ENCODE measurements at places on chromosomes 16 and 17.

- no peak for DNase-seq
- no peak overlapping the region for H3K27ac ChIP-seq
- H3K36me3 ChIP-seq = peaks cover 14% of the 10 kb centered on the region
- peaks cover 24% of the 10 kb centered on the region for H3K4me1 ChIP-seq
- no peaks in the 10 kb centered on the region for H3K27me3 ChIP-seq
Measured at GRCh38 chr16:13919330-13919682, 648 bp upstream of the ERCC4 start.

- no peaks in the 10 kb centered on the region for H3K36me3 ChIP-seq
- peak overlapping the region; percentile 92 for H3K4me3 ChIP-seq
- no peak for DNase-seq
Measured at GRCh38 chr17:41919165-41919817, 540 bp upstream of the ACLY start.

DNA sequence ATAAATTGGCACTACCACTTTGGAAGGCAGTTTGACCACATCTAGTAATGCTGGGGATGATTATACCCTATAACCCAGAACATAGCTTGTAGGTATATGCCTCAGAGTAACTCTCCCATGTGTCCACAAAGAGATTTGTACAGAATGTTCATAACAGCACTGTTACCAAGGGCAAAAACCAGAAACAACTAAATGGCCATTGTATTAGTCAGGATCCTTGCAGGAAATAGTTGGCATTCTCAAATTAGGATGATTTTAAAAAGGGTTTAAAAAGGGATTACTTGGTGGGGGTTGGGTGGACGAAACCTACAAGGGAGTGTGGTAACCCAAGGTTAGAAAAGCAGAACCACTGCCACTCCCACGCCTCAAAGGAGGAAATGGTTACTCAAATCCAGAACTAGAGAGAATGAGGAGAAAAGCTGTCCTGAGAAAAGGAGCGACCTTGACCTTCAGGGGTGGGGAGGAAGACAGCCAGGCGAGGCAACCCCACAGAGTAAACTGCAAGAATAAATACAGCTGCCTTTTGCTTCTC, 2.1 kb downstream of the CPPED1 start:
- peaks cover 4% of the 10 kb centered on the region for H3K27me3 ChIP-seq
- no peak overlapping the region for H3K4me3 ChIP-seq
- H3K4me1 ChIP-seq = peaks cover 6% of the 10 kb centered on the region
- no peak overlapping the region for H3K27ac ChIP-seq
- no peaks in the 10 kb centered on the region for H3K36me3 ChIP-seq

DNA sequence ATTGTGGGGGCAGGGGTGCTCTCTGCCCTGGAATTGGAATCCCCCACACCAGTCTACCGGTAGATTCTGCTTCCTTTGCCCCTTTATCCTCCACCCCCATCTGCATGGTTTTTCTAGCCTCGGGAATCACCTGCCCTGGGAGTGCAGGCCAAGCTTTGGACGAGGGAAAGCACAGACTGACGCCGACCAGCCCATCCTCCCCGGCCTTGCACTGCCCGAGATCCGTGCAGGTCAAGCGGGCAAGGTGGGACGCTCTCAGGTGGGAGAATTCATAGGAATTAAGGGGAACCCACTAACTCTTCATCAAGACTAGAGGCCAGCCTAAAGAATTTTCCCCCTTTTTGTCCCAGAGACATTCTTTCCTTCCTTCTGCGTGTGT, 9.9 kb upstream of the HOXB13 start:
- H3K4me3 ChIP-seq = no peak overlapping the region
- no peak overlapping the region for H3K27ac ChIP-seq

DNA sequence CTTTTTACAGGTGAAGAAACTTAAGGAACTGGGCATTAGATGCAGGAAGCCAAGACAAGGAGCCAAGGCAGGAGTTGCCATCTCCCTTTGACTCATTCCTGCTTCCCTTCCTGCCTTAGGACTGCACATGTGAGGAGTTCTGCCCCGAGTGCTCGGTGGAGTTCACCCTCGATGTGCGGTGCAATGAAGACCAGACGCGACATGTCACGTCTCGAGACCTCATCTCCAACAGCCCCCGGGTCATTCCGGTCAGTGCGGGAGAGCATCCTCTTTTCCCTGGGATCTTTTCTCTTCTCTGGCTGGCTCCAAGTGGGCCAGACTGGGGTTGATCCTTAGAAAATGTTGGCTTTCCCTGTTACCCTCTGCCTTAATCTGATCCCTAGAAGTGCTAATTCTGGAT, 6.6 kb downstream of the POLR2C start:
- H3K27ac ChIP-seq = no peak overlapping the region
- peaks cover 30% of the 10 kb centered on the region for H3K4me1 ChIP-seq
- no peak overlapping the region for H3K4me3 ChIP-seq
- no peaks in the 10 kb centered on the region for H3K27me3 ChIP-seq

- H3K27me3 ChIP-seq = no peaks in the 10 kb centered on the region
- peak overlapping the region; percentile 20 for H3K27ac ChIP-seq
- DNase-seq = no peak
- H3K4me3 ChIP-seq = no peak overlapping the region
- H3K4me1 ChIP-seq = no peaks in the 10 kb centered on the region
Measured at GRCh38 chr16:10961231-10961630, 16.9 kb downstream of the CLEC16A start.

GRCh38 chr17:21094298-21094704, 32.5 kb upstream of the DHRS7B start:
- H3K27me3 ChIP-seq = no peaks in the 10 kb centered on the region
- no peak overlapping the region for H3K4me3 ChIP-seq
- DNase-seq = no peak
- H3K36me3 ChIP-seq = no peaks in the 10 kb centered on the region
- peaks cover 15% of the 10 kb centered on the region for H3K4me1 ChIP-seq

DNA sequence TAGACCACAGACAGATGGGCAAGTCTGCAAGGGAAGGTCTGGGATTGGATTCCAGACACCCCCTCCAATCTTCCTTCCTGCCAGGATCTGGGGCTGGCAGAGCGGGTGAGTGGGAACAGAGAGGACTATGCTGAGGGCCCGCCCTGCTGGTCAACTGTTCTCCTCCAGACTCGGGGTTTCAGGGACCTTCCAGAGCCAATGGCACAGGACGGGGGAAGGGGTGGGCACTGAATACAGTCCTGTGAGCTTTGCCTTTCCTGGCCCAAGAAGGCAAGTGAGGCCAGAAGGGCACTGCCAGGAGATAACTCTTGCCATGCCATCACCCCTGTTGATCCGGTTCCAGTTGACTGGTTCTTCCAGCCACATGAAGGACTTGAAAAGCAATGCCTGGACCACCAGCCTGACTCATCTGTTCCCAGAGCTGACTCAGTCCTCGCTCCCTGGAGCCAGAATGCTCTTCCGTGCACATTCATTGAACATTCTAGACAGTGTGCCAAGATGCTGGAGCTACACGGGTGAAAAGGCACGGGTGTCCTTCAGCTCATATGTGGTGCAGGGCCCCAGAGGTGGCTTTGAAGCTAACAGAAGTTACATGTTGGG, 533 bp upstream of the MEFV start:
- no peak overlapping the region for H3K27ac ChIP-seq
- H3K36me3 ChIP-seq = no peaks in the 10 kb centered on the region
- DNase-seq = no peak
- peaks cover 2% of the 10 kb centered on the region for H3K27me3 ChIP-seq

DNA sequence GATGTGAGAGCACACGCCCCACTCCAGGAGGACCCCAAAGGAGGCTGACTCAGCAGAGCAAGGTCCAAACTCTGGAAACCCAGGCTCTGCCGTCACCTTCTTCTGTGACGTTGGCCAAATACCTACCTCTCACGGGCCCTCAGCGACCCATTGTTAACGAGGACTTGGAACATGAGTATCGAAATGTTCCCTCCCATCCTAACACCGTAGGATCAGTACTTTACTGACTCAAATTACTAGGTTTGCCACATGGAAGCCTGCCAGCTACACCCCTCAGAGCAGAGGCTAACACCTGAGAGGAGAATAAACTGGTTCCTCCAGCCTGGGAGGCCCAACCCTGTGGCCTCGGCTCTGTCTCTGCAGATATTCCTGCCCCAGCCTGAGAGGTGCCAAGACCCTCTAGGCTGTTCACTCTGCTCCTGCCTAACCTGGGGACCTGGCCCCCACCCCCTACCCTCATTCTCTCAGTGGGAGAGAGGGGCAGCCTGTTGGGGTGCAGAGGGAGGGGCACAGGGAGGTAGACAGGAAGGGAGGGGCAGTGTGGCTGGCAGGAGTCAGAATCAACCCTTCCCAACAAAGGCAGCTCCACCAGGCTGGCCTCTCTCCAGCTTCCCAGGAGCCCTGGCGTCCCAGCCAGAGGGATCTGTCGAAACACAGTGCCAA, 4.4 kb downstream of the PITPNM3 start:
- H3K27ac ChIP-seq = peak overlapping the region; percentile 62
- peaks cover 29% of the 10 kb centered on the region for H3K4me1 ChIP-seq
- H3K27me3 ChIP-seq = peaks cover 29% of the 10 kb centered on the region
- DNase-seq = no peak
- no peaks in the 10 kb centered on the region for H3K36me3 ChIP-seq

DNA sequence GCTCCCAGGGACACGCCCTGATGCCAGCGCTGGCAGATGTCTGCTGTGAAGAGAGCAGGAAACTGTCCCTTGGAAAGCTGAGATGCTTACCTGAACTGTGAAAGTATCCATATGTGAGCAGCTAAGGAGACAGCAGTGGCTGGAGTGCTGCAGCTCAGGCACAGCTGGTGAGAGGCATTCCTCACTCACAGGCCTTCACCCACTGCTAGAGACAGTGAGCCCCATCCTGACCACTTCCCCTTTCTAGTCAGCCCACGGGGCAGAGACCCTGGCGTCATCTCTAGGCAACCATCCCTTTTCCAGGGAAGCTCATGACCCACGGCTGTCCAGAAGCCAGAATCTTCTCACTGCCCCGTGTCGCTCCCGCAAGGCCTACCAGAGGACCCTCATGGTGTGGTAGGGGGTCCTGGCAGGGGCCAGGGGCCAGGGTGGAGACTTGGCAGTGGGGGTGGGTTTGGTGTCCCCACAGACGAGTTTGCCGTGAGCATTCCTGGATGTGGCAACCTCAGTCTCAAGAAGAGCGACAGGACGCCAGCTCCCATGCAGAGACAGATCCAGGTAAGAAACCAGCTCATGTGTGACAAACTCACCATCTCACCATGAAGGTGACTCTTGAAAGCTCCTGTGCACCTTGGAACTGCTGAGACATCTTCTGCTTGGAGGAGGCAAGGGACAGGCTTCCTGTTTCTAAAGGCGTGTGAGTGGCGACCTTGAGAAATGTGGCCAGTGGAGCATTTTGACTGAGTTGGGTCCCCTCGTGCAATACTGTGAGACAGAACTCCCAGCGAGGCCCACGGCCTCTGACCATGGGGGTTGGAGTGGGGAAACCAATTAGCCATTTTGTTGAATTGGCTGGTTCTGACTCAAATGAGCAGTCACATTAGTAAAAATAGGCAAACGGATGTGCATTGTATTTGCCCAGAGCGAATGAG, at the start of gene SCIMP:
Gene SCIMP, minus strand, starts transcription at position 216 of the 932 bp plus-strand sequence. Its CDS starts 105 bp downstream, at position 111.
- H3K36me3 ChIP-seq = no peaks in the 10 kb centered on the region
- no peak within 1 kb of the TSS for H3K4me3 ChIP-seq
- no peaks in the 10 kb centered on the region for H3K4me1 ChIP-seq
- H3K27me3 ChIP-seq = no peaks in the 10 kb centered on the region
- DNase-seq = no peak
- H3K27ac ChIP-seq = no peak within 1 kb of the TSS

DNA sequence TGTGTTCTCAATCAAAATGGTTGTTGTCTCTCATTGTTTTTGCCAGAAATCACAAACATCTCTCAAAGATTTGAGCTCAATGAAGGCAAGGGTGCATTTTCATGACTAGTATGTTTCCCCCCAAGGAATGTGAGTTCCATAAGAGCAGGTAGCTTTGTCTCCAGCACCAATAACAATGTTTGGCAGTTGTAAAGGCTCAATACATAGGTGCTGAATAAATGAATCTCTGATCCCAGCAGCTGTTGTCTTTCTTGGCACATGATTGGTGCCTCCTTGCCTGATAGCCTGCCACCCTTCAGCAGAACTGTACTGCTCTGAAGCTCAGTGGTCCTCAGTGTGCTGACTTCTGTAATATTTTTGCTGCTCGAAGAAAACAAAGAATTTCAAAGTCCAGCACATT, 103.1 kb upstream of the CDH11 start:
- H3K36me3 ChIP-seq = no peaks in the 10 kb centered on the region
- H3K27ac ChIP-seq = no peak overlapping the region
- H3K4me3 ChIP-seq = no peak overlapping the region
- H3K27me3 ChIP-seq = peaks cover 3% of the 10 kb centered on the region
- no peak for DNase-seq

DNA sequence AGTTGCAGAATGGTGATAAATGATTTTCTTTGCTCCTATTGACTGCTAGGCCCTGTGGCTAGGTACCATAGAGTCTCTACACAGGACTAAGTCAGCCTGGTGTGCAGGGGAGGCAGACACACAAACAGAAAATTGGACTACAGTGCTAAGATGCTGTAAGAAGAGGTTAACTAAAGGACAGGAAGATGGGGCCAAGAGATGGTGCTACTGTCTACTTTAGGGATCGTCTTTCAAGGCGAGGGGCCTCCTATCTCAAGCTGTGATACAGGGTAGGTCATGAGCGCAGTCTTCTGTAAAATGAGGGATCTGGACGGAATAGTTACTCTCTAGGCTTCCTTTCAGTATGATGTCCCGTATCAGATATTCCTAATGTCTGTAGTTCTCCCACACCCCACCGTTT, 817 bp downstream of the NME1 start:
- peak overlapping the region; percentile 58 for H3K4me3 ChIP-seq
- H3K27me3 ChIP-seq = no peaks in the 10 kb centered on the region
- H3K4me1 ChIP-seq = peaks cover 16% of the 10 kb centered on the region
- peak overlapping the region; percentile 93 for H3K27ac ChIP-seq
- DNase-seq = no peak

DNA sequence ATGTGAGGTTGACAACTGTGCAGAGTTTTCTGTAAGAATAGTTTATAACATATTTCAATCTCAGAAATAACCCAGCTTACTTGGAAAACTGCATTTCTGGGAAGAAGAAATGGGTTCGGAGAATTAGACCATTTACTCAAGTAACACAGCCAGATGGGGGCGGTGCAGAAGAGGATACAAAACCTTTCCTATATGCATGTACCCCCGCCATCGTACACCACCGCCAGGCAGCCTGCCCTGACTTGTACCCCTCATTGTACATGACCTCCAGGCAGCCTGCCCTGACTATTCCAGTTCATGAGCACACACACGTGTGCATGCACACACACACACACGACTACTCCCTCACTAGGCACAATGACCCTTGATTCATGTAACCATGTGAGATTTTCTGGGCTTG, 154.0 kb downstream of the C16orf78 start:
- H3K36me3 ChIP-seq = peaks cover 14% of the 10 kb centered on the region
- peaks cover 7% of the 10 kb centered on the region for H3K4me1 ChIP-seq
- H3K27me3 ChIP-seq = no peaks in the 10 kb centered on the region
- H3K27ac ChIP-seq = no peak overlapping the region
- H3K4me3 ChIP-seq = no peak overlapping the region

Measured in heart left ventricle (tissue), 16 donors.